ENCODE measurements at places on chromosomes 12 and 14.

DNA sequence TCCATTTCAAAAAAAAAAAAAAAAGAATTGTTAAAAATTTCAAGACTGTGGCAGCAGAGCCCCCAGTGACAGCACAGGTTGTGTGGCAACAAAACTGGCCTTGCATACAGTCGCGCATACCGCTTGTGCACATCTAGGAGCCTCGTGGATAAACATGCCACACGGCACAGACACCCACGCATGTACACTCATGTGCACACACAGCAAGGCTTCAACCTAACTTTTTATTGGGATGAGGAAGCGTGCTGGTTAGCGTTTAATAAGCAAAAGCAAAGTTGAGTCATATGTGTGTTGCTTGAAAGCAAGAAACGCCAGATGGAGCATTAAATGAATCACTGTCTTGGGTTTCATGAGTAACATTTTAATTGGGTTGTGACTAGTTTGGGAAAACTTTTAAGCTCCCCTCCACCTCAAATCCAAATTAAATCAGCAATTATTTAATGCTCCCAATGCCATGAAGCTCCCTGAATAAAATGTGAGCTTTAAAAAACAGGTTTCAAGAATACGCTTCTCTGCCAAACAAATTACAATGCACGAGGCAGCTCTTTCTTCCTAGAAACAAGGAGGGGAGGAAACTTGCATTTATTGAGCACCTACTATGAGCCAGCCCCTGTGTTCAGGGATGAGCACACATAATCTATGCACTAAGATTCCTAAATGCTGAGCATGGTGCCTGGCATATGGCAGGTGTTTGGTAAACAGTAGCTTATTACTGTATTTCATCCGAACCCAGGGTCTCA is 35.7 kb upstream of the EML1 start:
- DNase-seq = no peak

DNA sequence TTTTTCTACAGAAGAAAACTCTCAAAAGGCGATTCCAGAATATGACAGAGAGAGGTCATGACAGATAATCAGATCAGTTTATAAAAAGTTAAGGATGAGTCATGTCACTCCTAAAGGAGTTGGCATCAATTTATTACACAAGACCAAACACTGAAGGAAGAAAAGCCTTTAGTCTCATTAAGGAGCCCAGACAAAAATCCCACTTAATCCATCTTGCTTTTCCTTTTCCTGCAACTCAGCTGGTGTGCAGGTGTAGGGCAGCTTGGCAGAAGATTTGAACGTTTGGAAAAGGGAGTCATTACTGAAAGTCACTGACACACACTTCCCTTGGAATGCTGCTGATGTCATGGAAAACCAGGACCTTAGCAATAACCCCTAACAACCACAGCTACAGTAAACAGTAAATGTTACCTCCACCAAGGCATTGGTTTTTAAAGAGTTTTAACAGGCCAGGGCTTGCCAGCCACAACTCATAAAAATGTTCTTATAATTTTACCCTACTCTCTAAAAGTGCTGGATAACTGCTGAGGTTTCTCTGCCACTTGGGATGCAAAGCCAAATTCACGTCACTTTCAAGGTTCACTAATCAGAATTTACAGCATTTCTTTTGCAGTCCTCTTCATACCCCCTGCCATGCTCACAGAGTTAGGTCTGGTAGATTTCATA is 320.6 kb downstream of the RAD51B start:
- no peak for DNase-seq

DNA sequence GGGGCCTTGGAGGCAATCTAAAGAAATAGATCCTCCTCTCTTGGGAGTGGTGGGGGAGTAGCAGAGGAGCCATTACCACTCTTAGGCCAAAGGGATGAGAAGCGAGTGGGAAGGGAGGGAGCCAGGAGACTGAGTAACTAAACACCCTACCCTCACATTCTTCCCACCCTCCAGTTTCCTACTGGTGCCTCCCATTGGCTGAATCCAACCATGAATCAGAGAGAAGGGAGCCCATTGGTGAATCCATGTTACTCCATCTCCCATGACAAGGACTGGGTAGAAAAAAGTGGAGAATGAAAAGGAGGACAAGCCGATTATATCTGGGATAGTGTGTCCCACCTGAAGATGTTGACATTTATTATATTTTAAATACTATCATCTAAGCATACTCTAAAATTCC is 76.8 kb upstream of the LHX5 start:
- no peak for DNase-seq

DNA sequence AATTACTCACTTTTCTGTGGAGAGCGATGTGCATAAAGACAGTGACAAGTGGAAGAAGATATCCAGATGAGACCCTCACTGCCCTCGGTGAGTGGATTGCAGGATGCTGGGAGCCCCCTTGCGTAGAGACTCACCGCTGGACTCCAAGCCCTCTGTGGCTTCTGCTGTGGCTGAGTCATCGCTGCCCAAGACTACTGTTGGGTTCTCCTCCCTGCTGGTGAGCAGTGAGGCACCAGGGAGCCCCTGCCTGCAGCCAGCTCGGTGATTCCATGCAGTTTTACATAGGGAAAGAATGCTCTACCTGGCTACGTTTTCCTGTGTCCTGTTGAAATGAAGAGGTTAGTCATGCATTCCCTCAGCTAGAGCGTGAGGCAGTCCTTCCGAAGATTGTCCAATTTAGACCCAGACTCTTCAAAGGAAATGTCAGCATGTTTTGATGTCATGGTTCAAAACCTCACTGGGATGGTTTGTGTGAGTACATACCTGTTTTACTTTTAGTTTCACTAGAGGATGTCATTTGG is 28.2 kb downstream of the TRAF3 start:
- no peak for DNase-seq

DNA sequence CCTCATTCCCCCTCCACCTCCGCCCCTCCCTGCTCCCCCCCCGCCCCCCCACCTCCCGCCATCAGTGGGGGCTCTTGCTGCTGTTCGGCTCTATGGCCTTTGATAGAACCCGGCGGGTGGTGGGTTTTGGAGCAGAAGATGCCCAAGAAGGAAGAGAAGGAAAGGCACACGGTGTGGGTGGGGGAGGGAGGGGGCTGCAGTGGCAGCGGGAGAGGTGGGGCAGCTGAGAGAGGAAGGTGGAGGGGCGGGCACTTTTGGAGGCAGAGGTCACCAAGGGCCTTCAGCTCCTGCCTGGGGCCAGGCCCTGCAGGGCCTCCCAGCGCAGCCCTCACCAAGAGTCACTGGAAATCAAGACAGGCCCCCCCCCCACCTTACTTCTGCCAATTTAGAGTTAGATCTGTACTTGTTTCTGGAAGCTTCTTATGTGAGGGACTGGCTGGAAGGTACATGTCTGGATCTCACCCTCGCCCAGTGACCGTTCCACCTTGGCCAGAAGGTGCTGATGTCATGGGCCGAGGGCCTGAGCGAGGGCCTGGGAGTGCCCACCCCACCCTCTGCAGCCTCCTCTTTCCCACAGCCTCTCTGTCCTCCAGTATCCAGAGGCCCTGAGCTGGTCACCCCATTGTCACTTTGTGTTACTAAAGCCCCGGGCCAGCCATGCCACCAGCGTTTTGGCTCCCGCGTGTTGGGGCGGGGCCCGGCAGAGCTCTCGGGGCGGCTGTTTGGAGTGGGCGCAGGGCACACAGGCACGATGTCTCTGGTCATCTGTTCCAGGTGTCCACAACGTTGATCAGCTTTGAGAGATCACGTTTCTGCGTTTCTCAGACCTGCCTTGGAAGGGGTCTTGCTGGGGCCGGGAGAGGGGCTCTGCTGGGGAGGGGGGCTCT is 153.9 kb downstream of the KIF26A start:
- no peak for DNase-seq

GRCh38 chr12:91663310-91663709 is 480.7 kb upstream of the DCN start:
- no peak for DNase-seq
